ENCODE measurements at places on chromosomes 2 and 18.

GRCh38 chr2:88638743-88639142, 11.5 kb upstream of the EIF2AK3 start:
- no peak for DNase-seq

- DNase-seq: no peak
Observed at GRCh38 chr18:45713239-45713638, 10.7 kb upstream of the SLC14A1 start.

- DNase-seq: no peak
Observed at GRCh38 chr2:223262946-223263345, 211.0 kb downstream of the KCNE4 start.

GRCh38 chr2:118371515-118371914, 283.2 kb downstream of the INSIG2 start:
- peak; percentile 1 for DNase-seq

DNA sequence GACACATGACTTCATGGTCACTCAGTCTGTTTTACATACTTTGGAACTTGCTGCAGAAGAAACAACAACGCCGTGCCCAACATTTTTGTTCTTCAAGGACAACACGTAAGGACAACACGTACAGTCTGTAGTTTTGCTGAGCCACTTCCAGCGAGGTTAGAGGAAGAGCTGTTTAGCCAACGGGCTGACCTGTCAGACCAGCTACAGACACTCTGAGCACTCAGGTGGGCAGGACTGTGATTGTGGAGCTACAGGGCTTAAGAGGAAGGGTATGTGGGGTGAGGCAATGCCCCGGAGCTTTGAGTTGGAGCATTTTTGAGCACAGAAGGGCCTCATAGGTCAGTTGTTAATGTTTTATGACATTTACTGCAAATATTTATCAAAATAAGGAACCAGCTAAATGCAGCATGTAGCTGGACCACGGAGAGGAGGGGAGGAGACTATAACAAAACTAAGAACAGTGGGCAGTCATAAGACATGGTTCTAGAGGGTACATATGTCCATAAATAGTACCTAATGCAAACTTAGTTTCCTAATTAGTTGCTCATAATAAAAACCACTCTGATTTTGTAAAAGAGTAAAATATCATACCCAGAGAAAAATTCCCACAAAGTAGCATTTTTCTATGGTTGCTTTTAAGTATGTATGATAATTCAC, 26.3 kb upstream of the NPC1 start:
- DNase-seq: no peak

DNA sequence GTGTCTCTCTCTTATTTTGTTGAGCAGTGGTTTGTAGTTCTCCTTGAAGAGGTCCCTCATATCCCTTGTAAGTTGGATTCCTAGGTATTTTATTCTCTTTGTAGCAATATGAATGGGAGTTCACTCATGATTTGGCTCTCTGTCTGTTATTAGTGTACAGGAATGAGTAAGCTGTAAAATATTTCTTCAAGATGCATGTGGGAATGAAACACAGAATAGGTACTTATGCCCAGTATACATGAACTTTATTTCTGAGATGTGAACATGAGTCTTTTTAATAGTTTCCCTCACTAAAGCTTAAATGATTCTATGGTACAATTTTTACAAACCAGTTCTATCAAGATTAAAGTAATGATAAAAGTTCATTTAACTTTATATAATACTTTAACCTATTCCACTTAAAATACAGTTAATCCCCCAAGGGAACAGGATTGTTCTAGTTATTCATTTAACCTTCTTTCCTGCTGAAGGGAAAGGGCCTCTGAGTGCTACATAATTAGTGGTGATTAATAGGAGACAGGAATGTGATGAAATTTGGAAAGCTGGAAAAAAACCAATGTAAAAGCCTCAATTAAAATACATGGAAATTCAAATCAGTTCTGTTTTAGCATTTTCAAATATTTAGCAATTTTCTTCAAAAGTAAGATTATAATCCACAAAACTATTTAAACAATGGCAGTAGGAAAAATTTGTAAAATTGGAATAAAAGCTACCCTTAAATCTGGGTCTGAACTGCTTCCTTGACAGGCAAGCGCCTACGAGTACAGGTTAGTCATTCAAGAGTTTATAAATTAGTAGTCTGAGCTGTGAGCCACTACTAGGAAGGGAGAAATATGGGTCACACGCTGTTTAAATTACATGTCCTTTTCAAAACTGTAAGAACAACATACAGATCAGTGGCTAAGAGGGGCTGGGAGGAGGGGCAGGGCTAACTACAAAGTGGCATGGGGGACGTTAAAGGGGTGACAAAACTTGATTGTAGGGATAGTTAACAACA, 28.9 kb downstream of the SPIRE1 start:
- no peak for DNase-seq

- no peak for DNase-seq
Observed at GRCh38 chr18:33735428-33735827, 157.4 kb downstream of the ASXL3 start.

DNA sequence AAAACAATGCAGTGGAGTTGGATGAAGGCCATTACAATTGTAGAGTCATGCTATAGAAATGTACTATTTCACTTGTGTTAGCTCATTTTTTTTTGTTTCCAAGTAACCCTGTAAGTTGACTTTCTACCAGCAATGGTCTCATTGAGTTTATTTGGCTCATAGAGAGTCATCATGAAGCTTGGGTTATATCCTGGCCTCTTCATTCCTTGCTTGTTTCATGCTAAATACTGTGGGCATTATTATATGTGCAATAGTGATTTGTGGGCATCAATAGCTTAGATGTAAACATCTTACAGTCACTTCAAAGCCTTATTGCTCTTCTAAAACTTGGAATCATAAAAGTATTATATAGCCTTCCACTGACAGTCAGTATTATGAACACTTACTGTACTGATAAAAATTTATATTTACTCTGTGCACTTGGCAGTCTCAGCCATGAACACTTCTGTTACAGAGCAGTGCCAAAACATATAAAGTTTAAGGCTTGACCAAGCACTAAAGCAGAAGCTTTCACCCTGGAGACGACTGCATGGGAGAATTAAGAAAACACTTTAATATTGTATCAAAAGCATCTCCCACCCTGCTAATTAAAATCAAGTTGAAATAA, 751.2 kb downstream of the SATB2 start:
- no peak for DNase-seq

GRCh38 chr2:147718831-147719230, 126.0 kb upstream of the ACVR2A start:
- no peak for DNase-seq

DNA sequence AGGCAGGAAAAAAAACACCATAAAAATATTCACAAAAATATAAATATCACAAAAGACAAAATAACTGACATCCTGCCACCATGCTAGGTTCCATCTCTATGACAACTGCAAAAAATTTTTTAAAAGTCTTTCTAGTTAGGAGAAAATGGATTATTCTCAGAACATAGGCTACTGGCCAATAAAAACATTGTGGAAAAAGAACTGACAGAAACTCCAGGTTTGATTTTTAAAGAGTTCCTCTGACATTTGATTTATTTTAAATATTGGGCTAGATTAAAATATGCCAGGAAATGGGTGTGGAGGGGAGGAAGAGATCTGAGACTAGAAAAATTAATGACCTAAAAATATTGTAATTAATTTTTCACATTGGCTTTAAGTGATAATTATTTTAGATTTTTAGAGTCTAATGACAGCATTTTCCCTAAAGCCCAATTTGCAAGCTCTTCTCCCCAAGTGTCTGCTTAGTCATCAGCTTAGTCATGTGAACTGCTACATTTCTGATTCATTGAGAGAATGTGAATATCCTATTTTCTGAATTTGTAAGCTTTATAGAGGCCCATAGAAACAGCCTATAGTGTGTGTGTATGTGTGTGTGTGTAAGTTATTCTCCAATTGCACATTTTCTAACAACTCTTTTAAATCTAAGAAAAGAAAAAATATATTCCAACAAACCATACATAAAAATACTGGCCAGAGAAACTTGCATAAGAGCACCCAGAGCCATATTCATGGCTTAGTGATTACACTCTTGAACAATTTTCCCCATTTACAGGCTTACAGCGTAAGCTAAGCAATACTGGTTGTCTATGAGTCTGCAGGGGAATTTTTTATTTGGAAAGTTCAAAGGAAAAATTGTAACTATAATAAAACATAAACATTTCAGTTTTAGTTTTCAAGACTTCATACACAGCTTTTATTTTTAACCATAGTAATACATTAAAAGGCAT, 48.4 kb downstream of the TMEFF2 start:
- DNase-seq: no peak

- no peak for DNase-seq
Observed at GRCh38 chr2:101160454-101160853, 9.3 kb upstream of the TBC1D8 start.

DNA sequence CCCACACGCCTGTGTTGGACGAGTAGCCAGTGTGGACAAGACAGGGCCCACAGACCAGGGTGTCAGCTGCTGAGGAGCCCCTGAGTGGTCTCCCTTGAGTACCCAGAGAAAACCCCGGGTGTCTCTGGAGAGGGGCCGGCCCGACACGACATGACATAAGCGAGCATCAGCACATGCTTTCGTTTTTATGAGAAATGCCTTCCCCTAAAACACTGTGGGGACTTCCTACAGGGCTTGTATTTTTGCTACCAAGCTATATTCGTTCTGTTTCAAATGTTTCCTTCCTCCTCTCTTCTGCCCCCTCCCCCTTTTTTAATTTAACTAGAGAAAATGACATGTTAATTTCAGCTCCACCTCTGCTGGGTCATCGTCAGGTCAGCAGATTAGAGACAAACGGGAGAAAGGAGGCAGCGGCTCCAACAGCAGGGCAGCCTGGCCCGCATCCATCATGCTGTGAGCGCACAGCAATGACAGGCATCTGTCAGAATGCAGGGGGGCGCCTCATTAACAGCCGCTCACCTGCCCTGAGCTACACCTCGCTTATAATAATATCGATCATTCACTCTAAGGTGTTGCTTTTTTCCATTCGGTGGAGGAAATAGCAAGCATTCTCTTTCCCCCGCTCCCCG, 286.2 kb downstream of the ZNF516 start:
- no peak for DNase-seq

- DNase-seq: no peak
Observed at GRCh38 chr2:201256082-201256481, 4.3 kb upstream of the CASP8 start.

DNA sequence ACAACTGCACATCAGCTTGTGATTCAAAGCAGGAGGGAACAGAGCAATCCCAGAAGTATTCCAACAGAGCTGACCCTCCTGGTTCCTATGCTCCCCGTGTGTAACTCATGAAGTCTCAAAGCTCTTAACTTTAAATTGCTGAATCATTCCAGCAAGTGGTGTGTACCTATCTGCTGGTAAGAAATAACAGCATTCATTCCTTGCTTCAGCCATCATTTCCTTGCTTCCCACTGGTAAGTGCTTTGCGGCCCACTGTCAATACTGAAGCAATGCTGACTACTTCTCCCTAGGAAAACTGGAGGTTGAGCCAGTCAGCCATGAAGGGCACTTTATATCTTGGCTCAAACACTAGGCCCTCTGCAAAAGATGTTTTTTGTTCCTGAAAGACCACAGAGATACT, 222.4 kb downstream of the EXOC6B start:
- DNase-seq: no peak

DNA sequence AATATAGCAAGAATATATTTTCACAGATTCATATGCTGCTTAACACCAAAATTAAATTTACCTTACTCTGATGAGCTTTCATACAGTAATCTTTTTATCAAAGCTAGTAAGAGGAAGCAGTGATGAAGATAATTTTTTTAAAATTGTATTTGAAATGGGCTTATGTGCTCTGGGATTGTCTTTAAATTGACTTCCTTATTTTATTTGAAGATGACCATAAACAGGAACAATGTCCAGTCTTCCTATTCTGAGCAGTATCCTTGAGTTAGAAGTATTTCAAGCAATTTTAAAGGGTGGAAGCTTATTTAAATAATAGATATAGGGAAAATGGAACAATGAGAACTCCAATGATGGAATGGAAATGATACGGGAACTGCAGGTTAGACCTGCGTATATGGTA, 211.6 kb downstream of the MCFD2 start:
- no peak for DNase-seq

DNA sequence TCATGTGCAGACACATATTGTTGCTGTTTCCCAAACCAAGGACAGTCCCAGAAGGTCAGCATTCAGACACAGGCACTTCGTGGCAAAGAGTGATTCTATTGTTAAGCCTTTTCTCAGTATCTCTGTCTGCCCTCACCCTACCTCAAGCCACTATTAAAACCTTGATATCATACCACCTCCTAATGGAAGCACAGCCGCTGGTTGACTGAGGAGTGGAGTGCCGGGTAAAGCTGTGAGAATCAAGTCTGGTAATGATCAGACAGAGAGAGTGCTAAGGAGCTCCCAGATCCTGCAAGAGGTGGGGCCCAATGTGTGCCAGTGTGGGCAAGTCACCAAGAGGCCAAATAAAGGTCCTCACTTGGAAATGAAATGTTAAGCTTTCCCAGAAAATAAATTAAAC, 819.5 kb downstream of the BCL11A start:
- no peak for DNase-seq

GRCh38 chr2:200498402-200499162, 11.3 kb downstream of the KCTD18 start:
- DNase-seq: no peak

DNA sequence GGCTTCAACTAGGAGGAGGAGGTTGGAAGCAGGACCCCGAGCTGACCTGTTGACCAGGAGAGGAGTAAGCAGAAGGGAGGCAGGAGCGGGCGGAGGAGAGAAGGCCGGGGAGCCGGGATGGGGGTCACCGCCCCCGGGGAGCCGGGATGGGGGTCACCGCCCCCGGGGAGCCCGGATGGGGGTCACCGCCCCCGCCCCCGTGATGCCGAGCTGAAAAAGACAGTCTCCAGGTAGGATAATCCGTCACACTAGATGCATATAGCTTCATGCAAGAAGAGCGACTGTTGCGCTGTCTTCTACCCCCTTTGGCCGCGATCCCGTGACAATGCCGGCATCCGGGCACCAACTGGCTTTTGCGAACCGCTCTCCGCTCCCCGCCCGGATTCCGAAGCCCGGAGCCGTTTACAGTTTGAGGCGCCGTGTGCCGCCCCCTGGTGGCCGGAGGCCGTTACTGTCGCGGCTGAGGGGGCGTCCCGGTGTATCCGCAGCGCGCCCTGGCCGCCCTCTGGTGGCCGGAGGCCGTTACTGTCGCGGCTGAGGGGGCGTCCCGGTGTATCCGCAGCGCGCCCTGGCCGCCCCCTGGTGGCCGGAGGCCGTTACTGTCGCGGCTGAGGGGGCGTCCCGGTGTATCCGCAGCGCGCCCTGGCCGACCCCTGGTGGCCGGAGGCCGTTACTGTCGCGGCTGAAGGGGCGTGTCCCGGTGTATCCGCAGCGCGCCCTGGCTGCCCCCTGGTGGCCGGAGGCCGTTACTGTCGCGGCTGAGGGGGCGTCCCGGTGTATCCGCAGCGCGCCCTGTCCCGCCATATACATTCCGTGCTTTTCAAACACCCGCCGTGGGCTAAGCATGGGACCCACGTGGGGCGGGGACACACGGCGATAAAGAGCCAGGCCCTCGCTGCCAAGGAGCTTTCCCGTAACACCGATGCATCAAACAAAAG, 89.6 kb downstream of the ACTR3 start:
- no peak for DNase-seq

- DNase-seq: peak; percentile 3
Observed at GRCh38 chr18:77701977-77702376, 452.3 kb downstream of the GALR1 start.

DNA sequence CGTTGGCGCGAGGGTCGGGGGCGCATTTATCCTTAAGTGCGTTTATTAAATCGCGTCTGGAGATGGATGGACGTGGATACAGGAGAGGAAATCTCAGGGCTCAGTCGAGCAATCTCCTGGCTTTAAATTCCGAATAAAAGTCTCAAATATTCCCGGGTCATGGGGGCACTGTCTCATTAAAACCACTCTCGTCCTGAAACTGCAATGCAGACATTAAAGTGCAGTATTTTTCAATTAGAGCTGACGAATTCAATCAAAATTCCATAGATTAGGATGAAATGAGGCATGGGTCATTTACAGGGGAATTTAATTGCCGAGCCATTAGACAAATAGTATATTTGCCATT, 10.7 kb upstream of the GBX2 start:
- DNase-seq: no peak
